Fibroblast of mammary gland (primary cell): ENCODE measurements at places on chromosomes 6 and 20.
A peak's percentile ranks its signal among the peaks of the same experiment; 100 is the strongest.

DNA sequence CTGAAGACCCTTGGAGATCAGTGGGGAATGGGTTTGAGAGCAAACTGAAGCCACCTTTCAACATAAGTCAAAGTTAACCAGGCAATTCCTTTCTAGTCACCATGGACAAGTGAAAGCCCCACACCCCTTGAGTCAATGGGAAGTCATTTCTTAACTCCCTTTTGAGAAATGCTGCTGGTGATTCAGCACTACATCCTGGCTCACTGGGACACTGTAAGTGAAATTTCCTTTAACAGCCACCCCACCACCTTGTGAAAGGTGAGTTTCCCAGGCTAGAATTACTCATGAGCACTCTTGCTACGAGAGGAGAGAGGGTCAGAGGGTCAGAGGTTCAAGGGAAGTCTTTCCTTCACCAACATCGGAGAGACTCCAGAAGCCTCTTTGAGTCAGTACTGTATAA lies 93.3 kb upstream of the MARCKS start:
- DNase-seq: peak; percentile 90

DNA sequence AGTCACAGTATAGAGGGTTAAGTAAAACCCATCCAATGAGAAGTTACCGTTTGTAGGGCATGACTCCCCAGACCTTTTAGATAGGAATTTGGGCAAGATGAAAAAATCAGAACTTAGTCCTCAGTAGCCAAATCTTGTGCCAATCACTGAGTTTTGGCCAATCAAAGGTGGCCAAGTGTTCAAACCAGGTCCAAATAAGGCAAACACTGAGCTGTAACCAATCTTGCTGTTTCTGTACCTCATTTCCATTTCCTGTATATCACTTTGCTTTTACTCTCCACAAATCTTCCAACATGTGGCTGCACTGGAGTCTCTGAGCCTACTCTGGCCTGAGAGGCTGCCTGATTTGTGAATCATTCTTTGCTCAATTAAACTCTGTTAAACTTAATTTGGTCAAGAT lies 81.8 kb upstream of the GPR6 start:
- DNase-seq: peak; percentile 48

DNA sequence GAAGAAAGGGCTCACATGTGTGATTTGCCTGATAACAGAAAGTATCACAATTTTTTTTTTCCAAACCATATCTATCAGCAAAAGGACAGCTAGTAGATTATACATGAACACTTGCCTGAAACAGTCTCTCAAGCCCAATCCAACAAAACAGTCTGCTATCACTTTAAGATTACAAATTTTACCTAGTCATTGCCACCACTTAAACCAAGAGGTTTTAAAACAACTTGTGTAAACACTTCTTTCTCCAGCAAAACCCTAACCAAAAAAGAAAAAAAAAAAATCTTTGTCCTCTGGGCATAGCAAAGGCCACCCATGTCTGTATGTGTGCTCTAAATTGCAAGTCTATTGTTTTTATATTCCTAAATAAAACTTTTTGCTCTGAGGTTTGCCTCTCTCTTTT lies 1568.4 kb downstream of the GRIK2 start:
- no peak for DNase-seq

DNA sequence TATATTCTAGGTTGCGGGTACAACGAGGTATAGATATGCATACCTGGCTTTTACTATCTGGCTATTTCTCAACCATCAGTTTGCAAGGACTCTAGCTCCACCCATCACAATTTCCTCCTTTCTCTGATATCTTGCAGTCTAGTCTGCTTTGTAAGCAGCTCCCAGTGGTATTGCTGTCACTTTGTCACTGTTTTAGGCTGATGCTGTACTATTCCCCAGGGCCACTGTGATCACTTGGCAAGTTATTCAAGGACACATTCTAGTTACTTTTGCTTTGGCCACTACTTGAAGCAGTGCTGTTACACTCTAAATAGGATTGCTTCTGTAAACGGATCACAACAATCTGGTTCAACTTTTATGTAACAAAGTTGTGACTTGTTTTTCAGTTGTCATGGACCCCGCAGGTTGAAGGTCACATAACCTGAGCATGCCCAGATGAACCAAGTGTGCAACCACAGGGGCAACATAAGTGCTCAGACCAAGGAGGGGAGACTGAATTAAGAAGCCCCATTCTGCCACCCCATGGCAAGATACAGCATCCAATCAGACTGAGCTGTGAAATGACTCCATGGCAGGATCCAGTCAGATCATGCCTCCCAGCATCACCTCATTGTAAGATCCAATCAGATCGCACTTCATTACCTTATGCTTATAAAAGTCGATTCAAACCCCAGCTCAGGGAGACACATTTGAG lies 588.4 kb upstream of the CITED2 start:
- DNase-seq: no peak

GRCh38 chr6:63904650-63905248 lies 269.1 kb downstream of the PHF3 start:
- peak; percentile 82 for DNase-seq

DNA sequence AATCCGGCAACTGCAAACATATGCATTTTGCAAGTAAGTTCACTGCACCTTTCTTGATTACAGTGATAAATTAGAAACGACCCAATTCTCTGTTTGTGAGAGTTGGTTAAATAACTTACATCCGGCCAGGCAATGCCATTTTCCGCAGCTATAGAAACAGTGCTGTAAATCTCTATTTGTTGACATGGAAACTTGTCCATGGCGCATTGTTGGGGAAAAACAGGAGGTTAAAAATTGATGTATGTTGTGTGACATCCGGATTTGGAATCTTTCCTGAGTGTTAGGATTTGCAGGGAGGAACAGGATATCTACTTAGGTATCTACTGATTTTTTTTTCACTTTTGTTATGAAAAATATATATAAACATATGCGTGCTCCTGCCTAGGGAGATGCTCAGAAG lies 66.5 kb downstream of the DLGAP4 start:
- DNase-seq: no peak

DNA sequence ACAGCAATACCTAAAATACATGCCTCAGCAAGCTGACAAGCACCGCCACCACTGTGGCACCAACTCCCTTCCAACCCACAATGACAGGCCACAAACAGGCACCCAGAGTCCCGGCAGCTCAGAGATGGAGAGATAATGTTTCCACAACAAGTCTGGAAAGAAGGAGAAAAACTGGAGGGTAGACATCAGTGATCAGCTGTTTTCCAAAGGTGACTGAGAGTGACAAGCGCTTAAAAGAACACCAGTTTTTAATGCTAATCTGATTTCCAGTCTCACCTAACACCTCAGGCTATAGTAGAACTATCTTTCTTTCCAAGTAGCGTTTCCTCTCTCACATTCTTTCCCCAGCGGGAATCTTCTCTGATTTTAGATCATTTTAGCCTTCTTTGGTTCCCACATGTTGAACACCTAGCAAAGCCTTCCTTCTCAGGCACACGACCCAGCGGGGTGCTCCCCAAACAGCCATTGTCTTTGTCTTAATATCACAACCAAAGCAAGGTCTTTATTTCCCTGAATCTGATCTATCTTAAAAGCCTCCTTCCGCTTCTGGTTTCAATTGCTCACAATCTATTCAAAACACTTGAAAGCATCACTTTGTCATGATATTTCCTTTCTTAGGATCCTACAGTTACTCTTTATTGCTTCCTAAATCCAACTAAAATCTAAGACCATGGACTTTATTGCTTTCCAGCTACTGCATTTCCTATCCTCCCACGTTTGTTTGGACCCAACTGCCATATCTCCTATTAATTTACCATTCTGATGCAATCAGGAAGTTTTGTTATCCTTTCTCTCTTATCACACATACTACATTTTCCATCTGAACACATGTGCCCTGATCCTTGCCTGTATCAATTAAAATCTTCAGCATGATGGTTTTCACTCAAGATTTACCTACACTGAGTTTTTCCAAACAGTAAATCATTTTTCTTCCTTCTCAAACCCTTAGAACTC lies 282.7 kb downstream of the ADGB start:
- DNase-seq: no peak
